ENCODE measurements at places on chromosomes 6 and 20. TPM values are rescaled to one million over a fixed set of nuclear protein-coding genes. Genes with fewer than 3 reads are reported as not detected.

Gene LY6G6D
- not detected for total RNA-seq

Gene HSPA12B
- total RNA-seq, result 0.29 TPM

Gene GPX6
- not detected for total RNA-seq

Gene FOXC1
- 6.0 TPM for total RNA-seq

Gene ARMC2
- 1.7 TPM for total RNA-seq

Gene FOXS1
- total RNA-seq, result 0.46 TPM

Gene HNF4A
- total RNA-seq, result 14.5 TPM

Gene DPPA5
- total RNA-seq, result not detected

Gene GLP1R
- total RNA-seq, result not detected

Gene MBOAT1
- total RNA-seq, result 2.5 TPM

Gene SNPH
- total RNA-seq, result 3.7 TPM

Gene HFE
- total RNA-seq, result 11.7 TPM

Gene DZANK1
- total RNA-seq, result 2.8 TPM

Gene NOTCH4
- 0.73 TPM for total RNA-seq

Gene PLCB4
- 13.0 TPM for total RNA-seq

Gene PIGU
- 31.4 TPM for total RNA-seq

Gene LY6G5C
- total RNA-seq, result 0.77 TPM

Gene DLK2
- 5.1 TPM for total RNA-seq

Gene MUC22
- not detected for total RNA-seq

Gene PACRG
- total RNA-seq, result not detected

Gene MCHR2
- not detected for total RNA-seq

Gene LINC00237
- total RNA-seq, result not detected

Gene FAM209B
- 0.56 TPM for total RNA-seq

Gene SLC16A10
- total RNA-seq, result 0.35 TPM

Gene PKIB
- 1.0 TPM for total RNA-seq

Gene VNN1
- 0.06 TPM for total RNA-seq

Gene CDSN
- total RNA-seq, result not detected

Gene MEI4
- not detected for total RNA-seq

Gene NT5DC1
- total RNA-seq, result 22.3 TPM

Gene GPSM3
- total RNA-seq, result 0.38 TPM

Gene TRIM40
- total RNA-seq, result not detected

Gene GTF2H4
- 23.5 TPM for total RNA-seq

Gene GHRH
- not detected for total RNA-seq

Gene CCDC170
- total RNA-seq, result 0.14 TPM
